ENCODE measurements at places on chromosomes 12 and 14. TPM values are rescaled to one million over a fixed set of nuclear protein-coding genes. Genes with fewer than 3 reads are reported as not detected.

The PROX2 gene
- not detected for total RNA-seq

The DLGAP5 gene
- total RNA-seq, result 7.7 TPM

DNA sequence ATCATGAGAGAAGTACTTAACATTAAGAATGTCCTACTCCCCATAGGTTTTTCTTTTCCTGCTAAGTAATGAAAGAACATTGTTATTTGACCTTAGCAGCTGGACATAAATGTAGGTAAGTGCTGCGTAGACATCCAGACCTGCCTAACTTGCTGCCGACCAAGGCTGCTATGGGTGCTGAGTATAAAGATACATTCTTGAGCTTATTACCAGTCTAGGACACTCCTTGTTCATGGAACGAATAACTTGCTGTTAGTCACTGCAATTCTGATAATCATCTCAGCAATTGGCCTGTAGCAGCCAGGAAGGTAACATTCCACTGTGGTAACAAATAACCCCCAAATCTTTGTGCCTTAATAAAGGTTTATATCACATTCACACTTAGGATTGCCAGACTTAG is 478.1 kb downstream of the VRK1 start:
- no peak for DNase-seq

GRCh38 chr14:58634406-58635090 is 3.2 kb upstream of the DACT1 start:
- DNase-seq, result no peak

GRCh38 chr12:46147144-46147543 is 121.7 kb downstream of the SLC38A1 start:
- no peak for DNase-seq

- no peak for DNase-seq
Observed at GRCh38 chr14:97902630-97903029, 1105.4 kb downstream of the VRK1 start.

- DNase-seq, result no peak
Observed at GRCh38 chr12:26871985-26872384, 39.0 kb upstream of the ITPR2 start.

- DNase-seq, result no peak
Observed at GRCh38 chr12:31815096-31815495, 86.3 kb upstream of the AMN1 start.

- DNase-seq, result no peak
Observed at GRCh38 chr14:95659293-95659989, 26.8 kb upstream of the TCL1B start.

Data from stomach (tissue), 19 donors.